ENCODE measurements at places on chromosomes 5 and 9.
A peak's percentile ranks its signal among the peaks of the same experiment; 100 is the strongest.

DNA sequence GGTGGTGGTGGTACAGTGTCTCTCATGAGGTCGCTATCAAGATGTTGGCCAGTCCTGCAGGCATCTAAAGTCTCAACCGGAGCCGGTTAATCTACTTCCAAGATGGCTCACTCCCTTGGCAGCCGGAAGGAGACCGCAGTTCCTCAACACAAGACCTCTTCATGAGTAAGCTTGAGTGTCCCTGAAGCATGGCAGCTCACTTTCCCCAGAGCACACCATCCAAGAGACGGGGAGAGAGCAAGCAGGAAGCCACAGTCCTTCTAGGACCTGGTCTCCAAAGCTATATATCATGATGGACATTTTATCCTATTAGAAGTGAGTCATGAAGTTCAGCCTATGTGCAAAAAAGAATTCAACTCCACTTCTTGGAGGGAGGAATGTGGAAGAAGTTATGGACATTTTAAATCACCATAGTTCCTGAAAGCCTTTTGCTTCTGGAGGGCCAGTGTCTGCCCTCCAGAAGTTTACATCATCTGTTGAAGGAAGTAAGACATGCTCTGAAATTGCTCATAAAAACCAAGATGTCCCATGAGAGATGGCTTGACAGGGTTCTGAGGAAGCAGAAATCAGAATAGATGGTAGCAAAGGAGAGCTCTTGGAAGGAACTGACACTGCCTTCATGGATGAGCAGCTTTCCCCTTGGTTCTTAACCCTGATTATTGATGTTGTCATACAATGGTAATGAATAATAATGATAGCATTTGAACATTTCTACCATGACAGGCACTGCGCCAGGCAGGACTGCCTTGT, 21.3 kb downstream of the GALNT10 start:
- DNase-seq: no peak

DNA sequence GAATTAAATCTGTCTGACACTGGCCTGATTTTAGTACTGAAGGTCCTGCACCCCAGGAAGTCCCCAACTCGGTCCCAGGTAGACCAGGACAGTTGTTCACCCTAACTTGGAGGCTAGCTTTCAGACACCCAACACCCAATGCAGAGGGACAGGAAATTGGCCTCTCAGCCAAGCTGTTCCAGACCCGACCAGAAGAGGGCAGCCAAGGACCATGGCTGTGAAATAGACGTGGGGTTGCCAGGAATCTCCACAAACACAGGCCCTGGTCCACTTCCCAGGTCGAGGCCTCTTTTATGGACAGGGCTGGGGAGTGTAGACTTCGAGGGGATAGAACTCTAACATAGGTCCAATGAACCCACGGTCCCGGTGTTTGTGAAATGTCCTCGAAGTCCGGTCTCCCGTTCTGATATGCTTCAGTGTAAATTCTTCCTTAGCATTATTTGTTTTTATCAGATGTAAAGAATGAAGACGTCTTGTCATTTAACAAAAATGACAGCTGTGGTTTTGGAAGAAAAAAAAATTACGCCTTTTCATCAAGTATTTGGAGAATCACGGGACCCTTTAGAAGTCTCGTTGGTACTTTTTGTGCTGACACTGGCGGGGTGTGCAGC, 260.3 kb upstream of the ADAMTS16 start:
- peak; percentile 77 for DNase-seq

DNA sequence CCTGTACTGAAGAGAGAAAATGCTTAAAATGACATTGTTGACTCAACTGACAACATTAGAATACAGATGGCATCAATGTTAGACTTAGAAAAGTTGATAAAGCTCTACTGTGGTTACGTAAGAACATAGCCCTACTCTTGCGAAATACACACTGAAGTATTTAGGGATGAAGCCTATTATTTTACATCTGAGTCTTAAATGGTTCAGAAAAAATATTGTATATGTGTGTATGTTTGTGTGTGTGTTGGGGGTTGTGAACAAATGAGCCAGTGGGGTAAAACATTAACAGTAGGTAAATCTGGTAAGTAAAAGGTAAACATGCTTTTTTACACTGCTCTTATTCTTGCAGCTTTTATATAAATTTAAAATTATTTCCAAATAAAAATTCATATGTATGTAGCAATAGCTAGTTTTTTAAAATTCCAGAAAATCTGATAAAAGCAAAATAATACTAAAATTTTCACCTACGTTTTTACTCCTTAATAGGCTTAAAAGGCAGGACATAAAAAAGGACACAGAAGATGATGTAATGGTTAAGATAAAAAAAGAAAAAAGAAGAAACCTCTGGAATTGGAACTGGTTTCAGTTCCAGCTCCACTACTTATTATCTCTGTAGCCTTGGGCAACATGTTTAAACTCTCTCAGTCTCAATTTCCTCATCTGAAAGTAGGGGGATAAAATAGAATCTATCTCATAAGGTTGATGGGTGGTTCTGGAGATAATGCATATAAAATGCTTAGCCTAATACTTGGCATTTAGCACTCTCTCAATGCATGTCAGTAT, 44.3 kb downstream of the GARNL3 start:
- DNase-seq: no peak

DNA sequence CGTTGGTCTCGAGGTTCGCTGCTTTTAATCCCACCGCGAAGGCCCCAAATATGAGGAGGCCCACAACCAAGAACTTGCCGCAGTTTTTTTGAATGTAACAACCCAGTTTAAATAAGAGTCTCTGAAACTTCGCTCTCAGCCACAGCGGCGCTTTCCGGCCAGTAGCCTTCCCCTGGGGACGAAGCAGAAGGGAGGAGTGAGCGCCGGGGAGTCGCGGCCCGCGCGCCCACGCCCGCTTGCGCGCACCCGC, 10.4 kb downstream of the PTCH1 start:
- DNase-seq: no peak

GRCh38 chr5:34051374-34051980, 8.5 kb upstream of the C1QTNF3 start:
- DNase-seq: no peak

DNA sequence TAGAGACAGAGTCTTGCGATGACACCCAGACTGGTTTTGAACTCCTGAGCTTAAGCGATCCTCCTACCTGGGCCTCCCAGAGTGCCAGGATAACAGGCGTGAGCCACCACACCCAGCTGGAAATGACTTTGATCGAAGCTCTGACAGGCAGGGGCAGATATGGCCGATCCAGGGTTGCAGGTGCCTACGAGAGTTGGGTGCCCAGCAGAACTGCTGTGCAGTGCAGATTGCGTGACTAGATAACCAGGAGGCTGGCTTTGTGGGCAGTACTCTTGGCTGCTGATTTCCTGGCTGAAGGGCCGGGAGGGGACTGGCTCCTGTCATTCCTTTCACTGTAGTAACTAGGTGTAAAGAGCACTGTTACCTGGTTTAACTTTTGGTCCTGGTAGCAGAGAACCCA, 11.8 kb downstream of the TBC1D13 start:
- DNase-seq: no peak

DNA sequence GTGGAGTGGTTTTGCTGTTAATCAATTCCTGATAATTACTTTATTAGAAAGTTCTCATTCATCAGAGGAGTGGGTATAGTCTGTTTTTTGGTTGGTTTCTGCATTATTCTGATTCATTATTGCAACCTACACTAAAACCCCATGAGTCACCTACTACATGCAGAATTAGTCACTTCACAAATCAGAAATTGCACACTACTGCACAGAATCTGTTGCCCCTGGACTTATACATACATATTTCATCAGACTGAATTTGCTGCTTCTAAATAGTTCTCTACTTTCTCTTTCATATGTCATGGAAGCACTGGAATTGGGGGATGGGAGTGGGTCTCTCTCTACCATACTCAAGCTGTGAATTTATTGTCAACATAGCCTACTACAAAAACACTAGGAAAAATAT, 585.1 kb downstream of the DNAH5 start:
- no peak for DNase-seq

DNA sequence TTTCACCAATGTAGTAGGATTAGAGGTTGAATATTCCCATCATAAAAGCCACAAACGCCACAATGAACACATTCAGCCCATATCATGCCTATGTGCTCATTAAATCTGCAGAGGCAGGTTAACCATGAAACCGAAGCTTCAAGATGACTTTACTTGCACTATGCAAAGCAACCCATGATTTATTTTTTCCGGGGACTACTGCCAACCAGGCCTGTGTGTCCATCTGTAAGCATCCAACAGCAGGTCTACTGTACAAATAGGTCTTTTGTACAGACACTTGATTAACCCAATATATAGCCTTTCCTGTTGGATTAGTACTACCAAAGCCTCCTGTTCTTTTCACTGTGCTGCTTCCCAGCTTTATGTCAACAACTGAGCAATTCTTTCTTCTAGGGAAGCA, 104.9 kb upstream of the CDH10 start:
- DNase-seq: no peak

DNA sequence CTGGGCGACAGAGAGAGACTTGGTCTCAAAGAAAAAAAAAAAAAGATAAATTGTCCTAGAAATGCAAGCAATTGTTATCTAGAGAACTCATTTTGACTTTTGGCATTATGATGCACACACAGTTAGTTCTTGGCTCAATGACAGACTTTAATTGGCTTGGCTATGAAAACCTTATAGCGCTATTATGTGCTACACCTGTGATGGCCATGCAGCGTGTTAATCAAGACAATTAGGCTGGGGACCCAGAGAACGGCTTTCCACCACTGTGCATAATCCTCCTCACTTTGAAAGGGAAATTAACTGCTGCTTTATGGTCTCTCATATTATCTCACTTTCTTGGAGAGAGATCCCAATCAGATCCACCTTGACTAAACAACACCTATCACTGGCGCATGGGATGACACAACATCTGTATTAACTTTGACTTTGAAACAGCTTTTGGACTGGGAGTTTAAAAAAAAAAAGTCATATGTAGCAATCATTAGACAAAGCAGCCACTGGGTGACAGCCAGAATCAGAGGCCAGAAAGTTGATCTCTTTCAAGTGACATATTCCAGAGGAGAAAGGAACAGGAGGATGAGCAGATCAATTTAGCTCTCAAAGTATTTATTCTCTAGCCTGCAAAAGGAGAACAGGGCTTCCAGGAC, 132.5 kb downstream of the PPP2R2B start:
- no peak for DNase-seq

DNA sequence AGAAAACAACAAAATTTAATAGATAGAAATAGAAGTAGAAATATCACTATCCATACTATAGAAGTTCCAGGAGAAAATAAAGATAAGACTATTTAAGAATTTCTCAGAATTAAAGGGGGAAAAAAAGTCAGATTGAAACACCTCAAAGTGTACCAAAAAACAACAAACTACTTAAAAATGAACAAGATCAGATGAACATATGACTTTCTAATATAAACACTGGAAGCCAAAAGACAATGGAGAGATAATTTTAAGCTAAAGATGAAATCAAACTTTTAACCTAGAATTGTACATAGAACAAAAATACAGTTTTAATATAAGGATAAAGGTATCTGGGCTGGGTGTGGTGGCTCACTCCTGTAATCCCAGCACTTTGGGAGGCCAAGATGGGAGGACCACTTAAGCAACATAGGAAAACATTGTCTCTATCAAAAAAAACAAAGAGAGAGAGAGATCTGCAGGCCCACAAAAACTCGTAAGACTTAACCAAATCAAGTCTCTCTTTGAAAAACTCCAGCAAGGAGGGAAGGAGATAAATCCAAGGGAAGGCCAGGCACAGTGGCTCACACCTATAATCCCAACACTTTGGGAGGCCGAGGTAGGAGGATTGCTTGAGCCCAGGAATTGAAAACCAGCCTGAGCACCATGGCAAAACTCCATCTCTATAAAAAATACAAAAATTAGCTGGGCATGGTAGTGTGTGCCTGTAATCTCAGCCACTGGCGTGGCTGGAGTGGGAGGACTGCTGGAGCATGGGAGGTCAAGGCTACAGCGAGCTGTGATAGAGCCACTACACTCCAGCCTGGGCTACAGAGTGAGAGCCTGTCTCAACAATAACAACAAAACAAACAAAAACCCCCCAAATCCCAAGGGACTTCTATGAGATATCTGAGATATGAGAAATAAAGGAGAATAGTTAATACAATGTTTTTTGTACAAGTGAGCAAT, 32.4 kb downstream of the ABHD17B start:
- no peak for DNase-seq

DNA sequence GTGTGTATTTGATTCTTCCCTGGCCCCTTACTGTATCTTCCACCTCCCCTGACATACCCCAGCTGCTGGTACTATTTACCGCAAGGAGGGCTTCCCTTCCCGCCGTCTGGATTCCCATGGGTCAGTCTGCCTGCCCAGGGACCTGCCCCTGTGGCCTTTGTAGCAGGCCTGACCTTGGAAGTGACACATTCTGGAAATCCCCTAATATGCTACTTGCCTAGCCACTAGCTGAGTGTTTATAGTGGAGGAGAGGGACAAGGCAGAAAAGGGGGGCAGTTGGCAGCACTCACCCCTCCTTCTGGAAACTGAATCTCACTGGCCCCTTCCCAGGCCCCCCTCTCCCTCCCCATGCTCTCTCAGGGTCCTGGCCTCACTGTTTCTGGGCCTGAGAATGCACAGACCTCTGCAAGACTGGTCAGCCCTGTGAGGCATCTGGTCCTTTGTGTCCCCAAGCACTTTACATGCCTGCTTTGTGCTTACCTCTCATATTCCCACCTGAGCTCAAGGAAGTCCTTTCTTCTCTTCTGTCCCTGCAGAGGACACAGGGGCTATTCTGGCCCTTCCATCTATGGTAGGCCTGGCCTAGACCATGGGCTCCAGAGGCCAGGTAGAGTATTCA, 8.2 kb upstream of the CCL21 start:
- DNase-seq: no peak

GRCh38 chr5:136631186-136631585, 265.8 kb upstream of the TRPC7 start:
- DNase-seq: peak; percentile 82

- no peak for DNase-seq
Observed at GRCh38 chr9:135602789-135603481, 36.4 kb downstream of the GLT6D1 start.

DNA sequence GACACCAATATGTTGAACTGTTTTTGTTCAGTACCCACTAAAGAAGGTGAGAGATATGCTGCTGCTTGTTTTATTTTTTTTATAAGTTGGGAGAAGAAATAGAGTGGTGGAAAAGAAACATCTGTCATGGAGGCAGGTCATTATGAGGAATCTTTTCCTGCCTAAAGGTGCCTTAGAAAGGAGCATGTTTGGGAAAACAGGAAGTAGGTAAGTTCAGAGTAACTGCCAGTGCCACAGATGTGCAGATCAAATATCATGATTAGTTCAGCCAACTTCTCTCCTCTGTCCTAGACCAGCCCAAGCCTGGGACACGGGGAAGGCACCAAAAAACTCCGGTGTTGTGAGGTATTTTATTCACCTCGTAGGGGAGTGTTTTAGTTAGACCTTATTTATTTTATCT, 144.2 kb downstream of the MAN2A1 start:
- no peak for DNase-seq

GRCh38 chr5:18761801-18762200, 1127.5 kb downstream of the TAF11L14 start:
- DNase-seq: no peak

GRCh38 chr5:147098233-147098790, 136.5 kb upstream of the STK32A start:
- peak; percentile 56 for DNase-seq

- DNase-seq: no peak
Observed at GRCh38 chr5:32777733-32778132, 66.6 kb downstream of the NPR3 start.

All from H4 (cell line).